ENCODE measurements at places on chromosomes 11 and 22. TPM values are rescaled to one million over a fixed set of nuclear protein-coding genes. Genes with fewer than 3 reads are reported as not detected.

The PIK3IP1 gene
- total RNA-seq: 2.3 TPM

The ALDH3B2 gene
- total RNA-seq: not detected

DNA sequence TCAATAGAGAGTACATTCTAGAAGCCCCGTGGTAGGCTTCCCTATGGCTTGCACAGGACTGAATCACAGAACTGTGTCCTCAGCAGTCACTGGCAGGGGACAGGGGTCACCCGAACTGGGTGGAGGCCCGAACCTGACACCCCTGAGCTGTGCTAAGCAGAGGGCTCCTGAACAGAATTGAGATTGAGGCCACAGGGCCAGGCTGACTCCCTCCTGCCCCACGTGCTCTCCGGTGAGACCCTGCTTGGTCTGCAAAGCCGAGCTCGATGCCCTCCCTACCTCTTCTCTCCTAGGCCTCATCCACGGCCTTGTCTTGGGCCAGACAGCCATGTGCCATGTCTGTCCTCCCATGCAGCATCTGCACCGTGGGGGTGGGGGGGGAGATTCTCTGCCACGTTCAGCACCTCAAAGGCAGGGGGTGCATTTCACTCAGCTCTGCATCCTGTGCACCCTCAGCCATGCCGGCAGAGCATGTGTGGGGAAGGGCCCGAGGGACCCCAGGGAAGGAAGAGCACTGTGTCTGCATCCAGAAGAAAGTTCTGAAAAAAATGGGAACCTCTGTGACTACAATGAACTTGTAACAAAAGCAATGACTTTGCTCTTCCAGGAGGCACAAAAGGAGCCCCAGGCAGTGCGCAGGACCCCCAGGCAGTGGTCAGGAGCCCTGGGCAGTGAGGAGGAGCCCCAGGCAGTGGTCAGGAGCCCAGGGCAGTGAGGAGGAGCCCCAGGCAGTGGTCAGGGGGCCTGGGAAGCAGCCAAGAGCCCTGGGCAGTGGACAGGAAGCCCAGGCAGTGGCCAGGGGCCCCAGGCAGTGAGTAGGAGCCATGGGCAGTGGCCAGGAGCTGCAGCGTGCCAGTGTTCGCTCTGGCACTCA, 76.7 kb upstream of the SEPTIN5 start:
- no peaks in the 10 kb centered on the region for H3K27me3 ChIP-seq
- DNase-seq: no peak
- no peaks in the 10 kb centered on the region for H3K36me3 ChIP-seq

DNA sequence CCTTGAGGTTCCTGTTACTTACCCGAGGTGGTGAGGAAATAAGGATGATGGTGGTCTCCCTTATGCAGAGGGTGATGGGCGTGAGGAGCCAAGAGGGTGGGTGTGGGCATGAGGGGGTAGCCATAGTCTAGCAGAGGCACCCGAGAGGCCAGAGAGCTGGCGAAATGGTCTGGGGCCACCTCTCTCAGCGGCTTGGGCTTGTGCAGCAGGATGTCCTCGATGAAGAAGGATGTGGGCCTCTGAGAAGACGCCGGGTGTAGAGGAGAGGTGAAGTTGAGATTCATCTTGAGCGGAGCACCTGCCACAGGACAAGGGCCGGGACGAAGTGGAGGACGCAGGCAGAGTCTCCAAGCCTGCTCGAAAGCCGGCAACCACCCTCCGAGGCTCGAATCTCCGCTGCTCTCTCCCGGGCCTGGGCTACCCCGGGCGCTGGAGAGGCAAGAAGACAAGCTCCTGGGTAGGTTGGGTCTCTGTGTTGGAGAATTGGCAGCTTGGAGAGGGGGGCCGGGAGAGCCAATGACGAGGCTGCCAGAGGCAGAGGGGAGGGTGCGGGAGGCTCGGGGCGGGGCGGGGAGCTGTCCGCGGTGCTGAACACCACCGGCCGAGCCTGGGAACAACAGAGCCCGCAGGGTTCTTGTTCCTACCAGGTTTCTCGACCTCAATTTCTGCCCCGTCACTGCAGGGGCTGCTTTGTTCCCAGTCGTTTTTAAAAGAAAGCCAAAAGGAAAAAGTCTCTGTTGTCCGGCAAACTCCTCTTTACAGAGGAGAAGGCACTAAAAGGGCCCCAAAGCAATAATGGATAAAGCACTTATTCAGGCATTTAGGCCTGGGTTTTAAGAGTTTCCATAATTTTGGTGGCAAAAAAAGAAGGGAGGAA, at the start of gene BSX:
BSX (minus strand) TSS at position 447 of the 877 bp plus-strand sequence; CDS start at position 284, 163 bp downstream.
- DNase-seq: peak; percentile 73
- H3K27me3 ChIP-seq: peaks cover 100% of the 10 kb centered on the region
- H3K36me3 ChIP-seq: peaks cover 4% of the 10 kb centered on the region
- peaks cover 13% of the 10 kb centered on the region for H3K4me1 ChIP-seq
- peak within 1 kb of the TSS; percentile 17 for H3K4me3 ChIP-seq
- no peak within 1 kb of the TSS for H3K27ac ChIP-seq

DNA sequence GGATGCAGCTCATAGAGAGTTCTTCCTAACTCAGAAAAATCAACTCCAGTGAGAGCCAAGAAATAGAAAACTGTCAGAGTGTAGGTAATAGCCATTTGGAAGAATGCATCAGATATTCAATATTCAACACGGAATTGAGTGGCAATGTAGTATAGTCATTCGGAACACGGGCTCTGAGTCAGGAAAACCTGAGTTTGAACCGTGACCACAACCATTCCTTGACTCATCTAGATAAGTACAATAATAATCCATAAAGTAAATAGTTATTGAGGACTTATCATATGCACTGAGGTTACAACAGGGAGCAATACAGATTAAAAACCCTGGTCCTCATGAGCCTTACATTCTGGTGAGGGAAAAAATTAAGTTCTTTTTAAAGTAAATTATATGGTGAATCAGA, 62.6 kb upstream of the PHF21A start:
- no peaks in the 10 kb centered on the region for H3K4me1 ChIP-seq
- H3K36me3 ChIP-seq: no peaks in the 10 kb centered on the region
- H3K27ac ChIP-seq: no peak overlapping the region
- DNase-seq: no peak
- H3K27me3 ChIP-seq: peaks cover 36% of the 10 kb centered on the region
